Activated T-cell treated with anti-CD3 and anti-CD28 coated beads for 1 hour (primary cell): ENCODE measurements at places on chromosomes 3 and 15.

GRCh38 chr3:128041344-128041743 lies 10.9 kb upstream of the SEC61A1 start:
- no peak for DNase-seq

- DNase-seq: no peak
These were observed 25.5 kb downstream of the KCNAB1 start for GRCh38 chr3:156145866-156146265.

DNA sequence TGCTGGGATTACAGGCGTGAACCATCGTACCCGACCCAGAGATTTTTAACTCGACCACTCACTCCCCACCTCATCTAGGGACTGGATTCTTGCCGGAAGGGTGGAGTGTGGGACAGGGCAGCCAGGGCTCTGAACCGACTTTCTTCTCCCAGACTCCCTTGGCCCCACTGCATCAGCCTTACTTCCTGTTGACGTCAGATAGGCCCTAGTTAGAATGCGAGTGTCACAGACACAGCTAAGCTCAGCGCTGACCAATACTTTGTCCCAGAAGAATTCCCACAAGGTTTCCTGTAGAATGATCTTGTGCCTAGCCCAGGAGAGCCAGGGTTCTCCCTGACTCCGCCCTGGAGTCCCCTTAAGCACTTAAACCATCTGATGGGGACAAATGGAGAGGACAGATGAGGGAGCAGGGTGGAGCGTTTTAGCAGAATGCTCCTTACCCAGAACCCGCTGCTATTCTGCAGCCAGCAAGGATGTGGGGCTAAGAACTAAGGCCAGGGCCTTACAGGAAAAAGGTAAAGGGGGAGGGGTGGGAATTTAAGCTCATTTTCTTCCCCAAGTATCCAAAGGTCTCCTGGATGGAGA lies 5.8 kb upstream of the TUSC2 start:
- DNase-seq: no peak

- DNase-seq: no peak
These were observed 23.3 kb downstream of the IL1RAP start for GRCh38 chr3:190537146-190537545.

DNA sequence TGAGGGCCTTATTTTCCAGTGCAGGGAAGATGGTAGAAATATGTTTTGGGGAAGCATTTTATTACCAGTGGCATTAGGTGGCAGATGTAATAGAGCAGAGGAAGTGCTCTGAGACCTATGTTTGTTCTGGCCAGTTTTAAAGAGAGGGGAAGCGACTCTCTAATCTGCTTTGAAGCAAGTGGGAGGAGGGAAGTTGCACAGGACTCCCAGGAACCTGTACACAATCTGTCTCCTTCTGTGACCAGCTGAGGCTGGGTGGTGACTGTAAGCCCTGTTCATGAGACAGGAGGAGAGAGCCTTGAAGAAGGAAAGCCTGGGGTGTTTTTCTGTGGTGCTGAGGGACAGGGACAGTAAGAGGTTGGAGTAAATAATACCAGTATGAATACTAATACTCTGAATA lies 60.5 kb downstream of the LPP start:
- DNase-seq: no peak

DNA sequence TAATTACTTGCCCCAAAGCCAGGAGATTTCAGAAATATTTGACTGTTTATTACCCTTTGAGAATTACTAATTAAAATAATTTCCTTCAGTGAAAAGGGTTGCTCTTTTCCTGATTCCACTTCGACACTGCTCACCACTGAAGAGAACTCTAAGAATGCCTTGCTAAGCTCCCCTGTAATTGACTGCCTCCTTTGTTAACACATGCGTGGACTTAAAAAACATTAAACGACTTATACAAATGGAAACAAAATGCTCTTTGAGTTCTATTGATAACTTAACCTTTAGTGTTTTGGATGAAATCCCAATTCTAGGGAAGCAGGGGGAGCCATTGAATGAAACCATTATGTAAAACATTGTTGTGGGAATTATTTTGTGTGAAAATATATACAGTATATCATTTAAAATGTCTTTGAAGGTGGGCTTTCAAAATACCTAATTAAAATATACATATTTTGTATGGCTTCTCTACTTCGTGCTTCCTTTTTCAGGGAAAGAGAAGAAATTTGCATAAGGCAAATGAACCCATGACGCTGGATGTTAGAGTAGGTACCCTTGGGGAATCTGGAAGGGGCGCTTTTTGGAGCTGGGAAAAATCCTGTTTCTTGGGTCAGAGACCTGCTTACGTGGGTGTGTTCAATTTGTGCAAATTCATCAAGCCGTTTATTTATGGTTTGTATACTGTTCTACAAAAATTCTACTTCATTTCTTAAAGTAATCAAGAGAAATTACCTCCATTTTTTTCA lies 64.2 kb downstream of the WWTR1 start:
- no peak for DNase-seq

DNA sequence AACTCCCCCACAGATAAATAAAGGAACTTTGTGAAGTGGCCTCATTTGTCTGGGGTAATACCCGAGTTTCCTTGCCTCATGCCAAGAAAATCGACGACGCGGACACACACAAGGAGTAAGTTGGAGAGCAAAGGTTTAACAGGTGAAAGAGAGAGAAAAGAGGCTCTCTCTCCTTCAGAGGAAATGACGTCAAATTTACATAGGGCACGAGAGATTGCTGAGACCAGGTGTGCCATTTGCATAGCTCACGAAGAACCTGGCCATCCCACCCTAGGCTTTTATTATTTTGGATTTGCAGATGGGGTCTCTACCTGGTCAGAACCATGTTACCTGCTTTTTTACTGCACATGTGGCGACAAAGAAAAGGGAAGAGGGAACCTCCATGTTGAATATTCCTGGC lies 49.3 kb upstream of the IGF2BP2 start:
- no peak for DNase-seq

DNA sequence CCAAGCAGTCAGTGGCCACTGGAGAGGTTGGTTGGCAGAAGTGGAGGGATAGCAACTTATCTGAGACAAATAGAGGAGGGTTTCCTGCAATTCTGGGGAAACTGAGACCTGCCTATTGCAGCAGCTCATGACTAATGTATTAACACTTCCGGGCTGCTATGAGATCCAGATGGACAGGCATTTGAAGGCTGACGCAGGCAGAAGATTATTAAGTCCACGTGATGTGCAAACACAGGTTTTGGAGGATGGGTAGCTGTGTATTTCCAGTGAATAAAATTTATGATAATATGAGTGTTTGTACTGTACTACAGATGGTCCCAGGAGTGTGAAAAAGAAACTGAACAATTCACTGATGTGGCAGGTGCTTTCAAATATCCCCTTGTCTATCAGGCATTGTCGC lies 28.5 kb upstream of the CFAP161 start:
- no peak for DNase-seq

DNA sequence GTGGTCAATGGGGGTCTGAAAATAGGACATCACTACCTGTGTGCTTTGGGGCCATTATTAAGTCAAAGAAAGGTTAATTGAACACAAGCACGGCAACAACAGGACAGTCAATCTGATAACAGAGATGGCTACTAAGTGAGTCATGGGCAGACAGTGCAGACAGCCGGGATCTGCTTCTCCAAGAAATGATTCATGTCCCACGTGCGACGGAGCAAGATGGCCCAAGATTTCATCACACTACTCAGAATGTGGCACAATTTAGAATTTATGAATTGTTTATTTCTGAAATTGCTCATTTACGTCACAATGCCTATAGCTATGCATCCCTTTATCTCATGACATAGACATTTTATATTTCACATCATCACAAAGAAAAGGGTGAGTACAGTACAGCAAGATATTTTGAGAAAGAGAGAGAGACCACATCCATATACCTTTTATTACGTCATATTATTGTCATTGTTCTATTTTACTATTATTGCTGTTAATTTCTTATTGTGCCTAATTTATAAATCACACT lies 770.6 kb upstream of the NR2F2 start:
- no peak for DNase-seq
